ENCODE measurements at places on chromosomes 5 and 9.

GRCh38 chr9:91100878-91101450 lies 260.8 kb downstream of the AUH start:
- no peak for DNase-seq

DNA sequence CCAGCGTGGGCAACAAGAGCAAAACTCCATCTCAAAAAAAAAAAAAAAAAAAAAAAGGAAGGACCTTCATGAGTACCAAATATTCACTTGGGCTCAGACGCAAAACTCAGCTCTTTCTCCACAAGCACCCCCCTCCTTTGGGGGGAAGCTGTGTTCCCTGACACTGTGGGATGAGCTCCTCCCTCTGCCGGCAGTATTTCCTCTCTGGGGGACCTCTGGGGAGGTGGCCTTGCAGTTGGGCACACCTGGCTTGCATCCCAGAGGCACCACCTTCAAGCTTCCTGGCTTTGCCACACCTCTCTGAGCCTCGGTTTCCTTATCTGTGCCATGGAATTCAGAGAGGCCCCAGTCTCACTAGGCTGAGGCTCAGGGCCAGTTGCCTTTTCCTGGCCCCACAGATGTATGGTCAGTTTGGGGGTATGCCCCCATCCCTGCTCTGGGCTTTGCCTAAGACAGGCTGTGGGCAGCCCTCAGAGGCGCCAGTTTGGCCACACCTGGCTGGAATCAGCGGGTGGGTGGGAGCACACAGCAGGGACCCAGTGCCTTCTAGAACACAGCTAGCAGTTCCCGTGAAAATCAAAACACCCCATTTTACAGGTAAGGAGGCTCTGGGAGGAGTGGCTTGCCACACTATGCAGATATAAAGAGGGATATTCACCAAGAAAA lies 157.5 kb upstream of the IER5L start:
- no peak for DNase-seq

DNA sequence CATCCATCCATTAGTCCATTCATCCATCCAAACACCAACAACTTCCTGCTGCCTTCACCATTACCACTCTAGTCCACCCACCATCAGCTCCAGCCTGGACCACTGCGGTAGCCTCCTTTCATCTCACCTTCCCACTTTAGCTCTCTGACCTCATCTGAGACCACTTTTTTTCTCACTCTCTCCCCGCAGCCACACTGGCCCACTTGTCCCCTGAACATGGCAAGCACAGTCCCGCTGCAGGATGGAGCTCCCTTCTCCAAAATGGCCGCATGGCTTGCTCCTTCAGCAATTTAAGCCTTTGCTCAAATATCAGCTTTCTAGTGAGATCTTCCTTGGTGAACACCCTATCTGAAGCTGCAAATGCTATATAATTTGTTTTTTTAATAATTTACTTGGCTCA lies 11.1 kb downstream of the CSF1R start:
- peak; percentile 4 for DNase-seq

DNA sequence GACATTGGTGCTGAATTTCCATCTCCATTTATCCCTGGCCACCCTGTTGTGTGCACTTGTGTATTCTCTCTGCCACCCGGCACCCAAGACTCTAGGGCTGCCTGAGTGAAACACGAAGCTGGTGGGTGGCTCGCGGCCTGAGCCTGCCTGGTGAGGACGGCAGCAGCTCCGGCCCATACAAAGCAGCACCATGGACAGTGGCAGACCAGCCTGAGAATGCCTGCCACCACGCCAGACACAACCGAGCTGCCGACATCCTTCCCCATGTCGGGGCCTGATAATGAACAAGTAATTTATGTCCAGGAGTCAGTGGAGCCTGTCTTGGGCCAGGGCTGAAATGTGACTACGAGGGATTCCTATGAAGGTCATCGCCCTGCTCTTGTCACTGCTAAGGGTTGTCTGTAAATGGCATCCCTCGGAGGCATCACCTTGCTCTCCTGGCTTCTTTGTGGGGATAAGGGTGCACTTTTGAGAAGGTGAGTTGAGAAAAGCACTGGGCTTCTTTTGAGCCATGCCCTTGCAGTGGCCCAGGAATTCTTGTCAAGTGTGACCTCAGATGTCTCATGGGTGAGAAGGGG lies 175.7 kb downstream of the MELK start:
- DNase-seq, result peak; percentile 53

DNA sequence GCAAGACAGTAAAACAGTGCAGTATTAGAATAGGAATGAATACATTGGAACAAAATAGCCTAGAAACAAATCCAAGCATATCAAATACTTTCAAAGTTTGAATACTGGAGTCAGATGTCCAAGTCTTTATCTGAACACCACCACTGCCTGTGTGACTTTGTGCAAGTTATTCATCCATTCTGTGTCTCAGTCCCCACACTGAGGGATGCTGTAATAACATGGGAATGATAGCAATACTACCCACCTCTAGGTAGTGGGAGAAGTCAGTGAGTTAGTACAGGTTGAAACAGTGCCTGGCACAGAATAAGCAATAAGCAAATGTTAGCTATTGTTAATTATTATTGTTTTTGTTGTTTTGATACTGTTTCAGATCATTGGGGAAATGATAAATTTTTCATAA lies 130.9 kb downstream of the SUSD1 start:
- DNase-seq, result no peak

- DNase-seq, result no peak
These were observed 78.1 kb downstream of the MACROH2A1 start for GRCh38 chr5:135320718-135321484.

- DNase-seq, result no peak
These were observed 156.7 kb downstream of the FSTL4 start for GRCh38 chr5:133455676-133456075.

GRCh38 chr9:99234618-99235017 lies 12.5 kb downstream of the SEC61B start:
- no peak for DNase-seq

DNA sequence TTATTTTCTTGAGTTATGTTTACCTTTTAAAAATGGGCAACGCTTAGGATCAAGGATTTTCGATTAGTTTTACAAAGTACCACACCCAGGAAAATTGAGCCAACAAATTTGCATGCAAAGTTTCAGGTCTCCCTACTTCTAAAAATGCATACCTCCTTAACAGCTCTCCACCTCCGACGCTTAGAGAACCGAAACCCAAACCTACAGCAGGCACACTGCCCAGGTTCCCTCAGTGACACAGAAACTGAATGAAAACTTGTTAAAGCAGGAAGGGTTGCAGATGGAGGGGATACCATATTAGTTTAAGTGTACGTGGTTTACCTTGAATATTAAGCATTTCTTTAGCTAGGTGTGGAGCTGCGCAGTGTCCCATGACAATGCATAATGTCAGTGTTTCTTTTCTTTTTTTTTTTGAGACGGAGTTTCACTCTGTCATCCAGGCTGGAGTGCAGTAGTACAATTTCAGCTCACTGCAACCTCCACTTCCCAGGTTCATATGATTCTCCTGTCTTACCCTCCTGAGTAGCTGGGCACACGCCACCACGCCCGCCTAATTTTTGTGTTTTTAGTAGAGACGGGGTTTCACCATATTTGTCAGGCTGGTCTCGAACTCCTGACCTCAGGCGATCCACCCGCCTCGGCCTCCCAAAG lies 1.6 kb upstream of the SUB1 start:
- DNase-seq, result peak; percentile 45

GRCh38 chr5:112971276-112971675 lies 5.3 kb upstream of the DCP2 start:
- DNase-seq, result no peak

DNA sequence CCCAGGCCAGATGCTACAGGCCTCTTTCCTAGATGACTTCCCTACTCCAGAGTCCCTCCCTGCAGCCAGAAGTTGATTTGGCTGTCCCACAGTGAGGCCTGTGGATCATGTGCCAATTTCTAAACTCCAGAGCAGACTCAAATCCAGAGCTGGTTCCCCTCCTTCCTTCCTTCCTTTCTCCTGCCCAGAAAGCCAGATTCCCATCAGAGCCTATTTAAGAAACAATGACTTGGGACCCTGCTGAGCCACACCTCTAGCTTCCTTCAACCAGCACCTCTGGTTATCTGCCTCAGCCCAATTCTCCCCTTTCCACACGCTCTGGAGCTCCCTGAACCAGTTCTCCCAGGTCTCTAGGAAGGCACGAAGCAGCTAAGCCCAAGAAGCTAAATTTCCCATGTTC lies 7.2 kb downstream of the FAM219A start:
- DNase-seq, result no peak

- DNase-seq, result no peak
These were observed 12.2 kb upstream of the RAPGEF6 start for GRCh38 chr5:131647048-131647769.

DNA sequence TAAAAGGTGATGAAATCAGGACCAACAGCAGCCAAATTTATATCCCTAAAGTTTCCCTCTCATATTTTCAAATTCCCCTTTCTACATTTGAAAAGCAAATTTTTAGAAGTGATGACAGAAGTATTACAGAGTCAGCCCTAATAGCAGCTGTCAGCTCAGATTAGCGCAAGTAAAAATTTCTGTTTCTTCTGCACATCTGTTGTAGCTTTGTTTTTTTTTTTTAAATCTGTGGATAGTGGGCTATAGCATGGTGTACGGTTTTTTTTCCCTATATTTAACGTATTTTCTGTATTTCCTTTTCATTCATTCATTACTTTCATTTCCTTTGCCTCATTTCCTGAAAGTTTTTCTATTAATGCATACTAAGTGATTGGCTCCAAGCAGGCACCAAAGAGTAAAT lies 99.1 kb downstream of the MACIR start:
- DNase-seq, result no peak

DNA sequence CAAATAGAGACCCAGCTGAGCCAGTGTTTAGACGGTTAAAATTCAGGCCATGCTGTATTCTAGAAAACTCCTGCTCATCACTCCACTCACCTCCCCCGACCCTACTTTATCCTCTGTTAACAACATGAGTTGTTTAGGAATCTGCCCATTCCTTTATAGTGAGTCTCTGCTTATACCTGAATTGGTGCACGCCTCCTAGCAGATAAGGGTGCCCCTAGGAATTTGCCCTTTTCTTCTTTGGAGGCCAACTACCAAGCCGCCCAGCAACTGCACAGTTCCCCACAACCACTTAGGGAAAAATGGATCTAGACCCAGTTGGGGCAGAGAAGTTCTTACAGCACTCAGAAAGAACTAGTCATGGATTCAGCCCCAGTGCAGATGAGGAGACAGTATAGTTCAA lies 102.3 kb downstream of the MAMDC2 start:
- no peak for DNase-seq

GRCh38 chr5:56803025-56803424 lies 12.3 kb upstream of the MAP3K1 start:
- no peak for DNase-seq

GRCh38 chr9:132260846-132261245 lies 93.9 kb downstream of the SETX start:
- DNase-seq, result no peak

- DNase-seq, result no peak
These were observed 150.0 kb upstream of the VCAN start for GRCh38 chr5:83321483-83322055.

- DNase-seq, result no peak
These were observed 56.8 kb downstream of the FGF10 start for GRCh38 chr5:44332285-44332971.

- DNase-seq, result no peak
These were observed 7.4 kb downstream of the HNRNPH1 start for GRCh38 chr5:179616002-179616594.

DNA sequence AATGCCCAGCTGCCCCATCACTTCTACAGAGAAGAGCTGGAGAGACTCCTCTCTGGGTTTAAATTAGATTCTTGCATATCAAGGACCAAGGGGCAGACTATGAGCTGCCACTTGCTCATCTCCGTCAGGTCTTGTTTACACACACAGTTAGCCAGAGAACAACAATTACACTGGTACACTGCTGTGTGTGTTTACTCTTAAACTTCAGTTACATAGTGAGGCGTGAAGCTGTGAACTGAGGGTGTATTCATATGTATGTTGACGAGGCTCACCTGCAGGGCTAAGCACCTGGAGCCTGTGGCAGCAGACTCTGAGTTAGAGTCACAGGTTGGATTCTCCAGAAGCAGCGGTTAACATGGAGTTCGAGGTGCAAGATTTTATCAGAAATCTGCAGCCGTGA lies 155.4 kb upstream of the ANKH start:
- DNase-seq, result no peak

GRCh38 chr9:7153566-7153965 lies 395.8 kb downstream of the KDM4C start:
- DNase-seq, result no peak

- peak; percentile 75 for DNase-seq
These were observed 36.7 kb downstream of the MTREX start for GRCh38 chr5:55344392-55344992.

DNA sequence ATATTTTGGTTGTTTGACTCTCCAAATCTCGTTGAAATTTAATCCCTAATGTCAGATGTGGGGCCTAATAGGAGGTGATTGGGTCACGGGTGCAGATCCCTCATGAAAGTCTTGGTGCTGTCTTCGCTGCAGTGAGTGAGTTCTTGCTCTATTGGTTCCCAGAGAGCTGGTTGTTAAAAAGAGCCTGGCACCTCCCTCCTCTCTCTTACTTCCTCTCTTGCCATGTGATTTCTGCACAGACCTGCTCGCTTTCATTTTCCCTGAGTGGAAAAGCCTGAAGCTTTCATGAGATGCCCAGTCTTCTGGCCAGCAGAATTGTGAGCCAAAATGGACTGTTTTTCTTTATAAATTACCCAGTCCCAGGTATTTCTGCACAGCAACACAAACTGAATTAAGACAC lies 221.6 kb downstream of the MAT2B start:
- no peak for DNase-seq

DNA sequence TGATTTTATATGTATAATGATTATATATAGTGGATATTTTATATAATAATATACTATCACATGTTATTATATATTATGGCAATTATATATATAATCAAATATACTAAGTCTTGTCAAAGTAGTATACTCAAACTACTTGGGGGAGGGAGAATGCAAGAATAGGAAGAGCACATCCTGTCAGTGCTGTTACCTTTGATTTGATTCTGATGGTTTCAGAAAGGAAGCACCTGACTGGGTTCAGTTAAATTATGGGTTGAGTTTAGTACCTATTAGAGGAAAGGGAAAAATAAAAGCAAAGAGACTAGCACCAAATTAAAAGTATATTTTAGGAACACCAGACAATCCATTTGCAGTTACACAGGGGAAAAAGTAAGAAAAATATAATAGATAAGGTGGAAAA lies 107.6 kb downstream of the GRIA1 start:
- no peak for DNase-seq

DNA sequence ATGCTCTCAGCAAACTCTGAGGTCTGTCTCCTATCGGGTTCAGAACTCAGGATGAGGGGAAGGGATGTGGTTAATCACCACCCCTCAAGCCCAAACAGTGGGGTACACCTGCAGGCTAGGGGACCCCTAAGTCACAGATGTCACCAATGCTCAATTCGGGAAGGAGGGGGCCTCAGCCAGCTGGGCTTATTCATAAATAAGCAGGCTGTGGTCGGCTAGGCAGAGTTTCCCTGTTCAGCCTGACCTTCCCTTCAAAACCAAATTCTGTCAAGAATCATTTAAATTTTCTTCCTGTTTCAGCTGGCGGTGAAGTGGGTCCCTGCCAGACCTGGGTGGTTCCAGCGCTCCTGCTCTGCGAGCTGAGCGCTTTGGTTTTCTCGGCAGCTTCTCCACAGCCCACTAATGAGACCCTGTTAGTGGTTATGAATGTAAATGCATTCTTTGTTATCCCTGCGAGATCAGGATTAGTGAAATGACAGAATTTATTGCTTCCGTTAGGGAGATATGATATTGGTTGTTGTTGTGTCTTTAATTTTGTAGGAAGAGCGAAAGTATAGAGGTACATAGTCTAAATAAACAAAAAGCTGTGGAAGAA lies 68.3 kb downstream of the AK8 start:
- DNase-seq, result no peak

Measured in activated CD4-positive, alpha-beta T cell treated with anti-CD3 and anti-CD28 coated beads, Interleukin-2, amount 10 ng/mL, durations not matched to agents 7 days and 5 days (primary cell).